ENCODE measurements at places on chromosomes 5 and 9.

DNA sequence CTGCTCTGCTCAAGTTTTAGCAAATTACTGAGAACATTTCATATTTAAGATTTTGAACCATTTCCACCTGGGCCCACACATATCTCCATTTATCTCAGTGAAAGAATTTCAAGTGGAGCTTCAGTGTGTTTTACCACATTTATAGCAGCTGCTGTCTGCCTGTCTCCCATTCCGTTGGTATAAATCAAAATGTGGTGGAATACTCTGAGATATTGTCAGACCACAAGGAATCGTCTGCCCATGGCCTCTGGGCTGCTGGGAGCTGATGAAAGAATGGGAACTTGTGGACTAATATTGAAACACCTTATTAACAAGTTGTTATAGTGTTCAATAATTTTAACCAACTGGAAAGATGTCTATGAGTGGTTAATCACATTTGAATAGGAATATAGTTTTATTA, 33.3 kb downstream of the MAST4 start:
- DNase-seq = no peak

DNA sequence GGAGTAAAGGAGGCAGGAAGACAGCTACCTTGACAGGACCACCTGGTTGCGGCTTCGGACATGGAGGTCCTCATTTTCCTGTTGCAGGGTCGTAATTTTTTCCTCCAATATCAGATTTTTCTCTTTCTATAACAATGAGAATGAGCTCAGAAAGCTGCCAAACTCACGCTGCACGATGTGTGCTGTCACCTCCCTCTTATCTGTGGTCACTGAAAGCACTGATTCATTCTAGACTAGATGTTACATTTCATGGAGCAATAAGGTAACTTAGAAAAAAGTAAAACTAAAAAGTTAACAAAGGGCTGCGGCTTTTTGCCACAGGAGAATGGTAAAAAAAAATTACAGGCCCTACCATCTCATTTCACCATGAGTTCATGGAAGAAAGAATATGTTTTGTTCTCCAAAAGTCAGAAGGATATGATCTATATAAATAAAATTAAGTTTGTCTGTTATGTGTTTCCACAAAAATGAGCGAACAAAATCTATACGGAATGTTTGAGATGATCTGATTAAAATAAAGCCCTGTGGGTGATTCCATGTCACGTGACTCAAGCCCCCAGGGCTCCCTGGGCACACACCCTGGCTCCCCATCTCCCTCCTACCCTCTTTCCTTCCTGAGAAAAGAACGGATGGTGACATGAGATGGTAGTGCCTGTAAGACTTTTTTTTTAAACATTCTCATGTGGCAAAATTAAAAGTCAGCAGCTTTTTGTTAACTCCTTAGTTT, 26.9 kb upstream of the ANXA6 start:
- no peak for DNase-seq

DNA sequence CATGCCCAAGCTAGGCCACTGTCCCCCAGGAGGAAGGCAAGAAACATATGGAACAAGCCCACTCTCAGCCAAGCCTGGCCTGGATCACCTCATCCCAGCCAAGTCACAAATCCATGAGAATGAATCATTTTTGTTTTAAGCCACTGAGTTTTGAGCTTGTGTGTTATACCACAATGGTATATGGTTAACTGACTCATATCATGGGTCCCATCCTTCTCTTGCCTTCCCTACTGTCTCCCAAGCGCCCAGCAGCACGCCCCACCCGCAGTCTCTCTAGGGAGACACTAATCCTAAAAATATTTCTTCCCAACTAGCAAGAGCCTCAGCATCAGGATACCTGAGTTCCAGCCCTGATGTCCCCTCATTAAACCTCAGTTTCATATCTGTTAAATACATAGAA, 248.1 kb downstream of the CDK5RAP2 start:
- DNase-seq = no peak

GRCh38 chr9:75274781-75275180, 186.5 kb downstream of the OSTF1 start:
- no peak for DNase-seq

Measured in stimulated activated CD4-positive, alpha-beta T cell treated with anti-CD3 and anti-CD28 coated beads, Interleukin-4, amount 100 ng/mL, for 1 hour (primary cell).